SK-MEL-5 (cell line): ENCODE measurements at places on chromosomes 4 and X.

- DNase-seq, result no peak
Observed at GRCh38 chr4:83112678-83113428, 1.7 kb downstream of the PLAC8 start.

- no peak for DNase-seq
Observed at GRCh38 chrX:150410513-150410912, 47.4 kb downstream of the MAMLD1 start.

DNA sequence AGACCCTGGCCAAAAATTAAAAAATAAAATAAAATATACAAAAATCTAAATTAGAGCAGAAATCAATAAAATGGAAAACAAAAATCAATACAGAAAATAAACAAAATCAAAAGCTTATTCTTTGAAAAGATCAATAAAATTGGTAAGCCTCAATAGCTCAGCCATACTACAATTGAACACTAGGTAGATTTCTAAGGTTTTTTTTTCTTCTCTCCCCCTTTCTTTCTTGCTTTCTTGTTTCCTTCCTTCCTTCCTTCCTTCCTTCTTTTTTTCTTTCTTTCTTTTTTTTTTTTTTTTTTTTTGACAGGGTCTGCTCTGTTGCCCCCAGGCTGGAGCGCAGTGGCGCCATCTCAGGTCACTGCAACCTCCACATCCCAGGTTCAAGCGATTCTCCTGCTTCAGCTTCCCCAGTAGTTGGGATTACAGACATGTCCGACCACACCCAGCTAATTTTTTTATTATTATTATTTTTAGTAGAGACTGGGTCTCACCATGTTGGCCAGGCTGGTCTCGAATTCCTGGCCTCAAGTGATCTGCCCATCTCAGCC is 23.4 kb upstream of the PPP3CA start:
- peak; percentile 2 for DNase-seq

GRCh38 chr4:119932277-119932676 is 134.4 kb downstream of the MAD2L1 start:
- DNase-seq, result no peak

DNA sequence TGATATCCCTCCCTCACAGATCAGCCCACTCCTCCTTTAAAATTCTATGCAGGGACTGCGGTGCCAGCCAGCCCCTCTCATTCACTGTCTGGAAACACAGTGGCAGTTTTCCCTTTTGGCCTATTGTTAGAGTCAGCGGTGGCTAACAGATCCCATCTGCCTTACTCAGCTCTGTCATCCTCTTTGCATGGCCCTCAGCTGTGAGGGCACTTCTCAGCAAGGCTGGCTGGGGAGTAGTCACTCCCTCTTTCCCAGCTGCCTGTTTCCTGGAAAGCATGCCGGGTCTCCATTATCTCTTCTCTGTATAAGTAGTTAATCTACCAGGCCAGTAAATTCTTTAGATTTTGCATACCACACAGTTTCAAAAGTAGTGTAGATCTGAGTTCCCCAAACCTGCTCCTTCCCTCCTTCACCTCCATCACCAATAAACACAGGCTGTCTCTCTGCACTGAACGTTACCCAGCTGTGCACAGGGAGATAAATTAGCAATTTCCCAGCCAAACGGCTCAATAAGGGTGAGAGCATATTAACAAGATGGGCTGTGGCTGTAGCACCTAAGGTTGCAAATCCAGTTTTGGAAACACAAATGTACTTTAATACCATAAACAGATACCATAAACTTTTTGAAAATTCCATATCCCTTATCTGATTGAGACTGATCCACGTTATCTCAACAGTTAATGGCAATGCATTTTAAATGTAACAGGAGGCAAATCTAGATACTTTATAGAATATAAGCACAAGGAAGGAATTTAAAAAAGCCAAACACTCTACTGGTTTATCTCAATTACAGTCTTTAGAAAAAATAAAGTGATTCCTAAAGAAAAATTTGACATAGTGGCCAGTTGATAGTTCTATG is 229.3 kb downstream of the ANKRD50 start:
- DNase-seq, result no peak

DNA sequence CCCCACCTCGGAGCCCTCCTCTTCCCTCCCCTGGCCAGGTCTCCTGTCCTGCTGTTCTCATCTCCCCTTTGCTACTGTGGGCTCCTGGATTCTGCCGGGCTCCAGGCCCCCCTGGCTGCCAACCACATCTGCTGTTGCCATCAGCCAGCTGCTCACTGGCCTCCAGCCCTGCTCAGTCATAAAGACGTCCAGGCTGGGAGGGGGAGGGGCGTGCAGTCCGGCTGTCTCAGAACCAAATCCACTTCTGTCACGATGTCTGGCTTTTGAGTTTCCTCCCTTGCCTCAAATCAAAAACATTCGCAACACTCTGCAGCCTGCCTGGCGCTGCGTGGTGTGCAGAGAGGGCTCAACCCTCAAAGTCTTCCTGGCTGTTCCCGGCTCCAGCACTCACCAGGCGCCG is 7.1 kb downstream of the RASL11B start:
- DNase-seq, result no peak

- no peak for DNase-seq
Observed at GRCh38 chr4:1751919-1752283, 30.6 kb downstream of the TACC3 start.

- DNase-seq, result peak; percentile 16
Observed at GRCh38 chr4:82217986-82218715, 155.6 kb downstream of the HNRNPD start.

- DNase-seq, result peak; percentile 75
Observed at GRCh38 chrX:22666441-22666840, 333.3 kb upstream of the DDX53 start.

- DNase-seq, result peak; percentile 86
Observed at GRCh38 chrX:47581731-47582647, at the start of gene TIMP1. Gene TIMP1 (plus strand): TSS chrX:47582436. CDS start chrX:47583416, 980 bp downstream.

GRCh38 chrX:73916931-73917667 is 354.1 kb downstream of the CHIC1 start:
- DNase-seq, result peak; percentile 52

- no peak for DNase-seq
Observed at GRCh38 chr4:77505275-77505957, 100.2 kb upstream of the CXCL13 start.

- DNase-seq, result no peak
Observed at GRCh38 chr4:184768296-184768695, 34.4 kb upstream of the CENPU start.

- no peak for DNase-seq
Observed at GRCh38 chr4:6803246-6803645, 20.7 kb downstream of the KIAA0232 start.

DNA sequence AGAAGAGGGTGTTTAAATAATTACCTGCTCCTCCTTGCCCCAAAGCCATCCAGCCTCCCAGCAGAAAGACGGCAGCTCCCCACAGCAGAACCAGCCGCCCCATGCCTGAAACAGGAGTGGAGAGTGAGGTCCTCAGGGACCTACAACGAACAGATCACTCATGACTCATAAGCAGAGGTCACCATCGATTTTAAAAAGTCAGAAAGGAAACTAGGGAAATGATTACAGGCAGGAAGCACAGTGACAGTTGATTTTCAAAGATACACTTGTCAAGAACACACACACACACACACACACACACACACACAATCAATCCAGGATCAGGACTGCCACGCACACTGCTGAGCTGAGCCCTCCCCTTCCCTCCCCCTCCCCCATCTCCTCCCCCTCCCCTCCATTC is at the start of gene CRLF2:
Gene CRLF2 (minus strand): TSS at position 118 of the 400 bp plus-strand sequence. CDS start 15 bp downstream, at position 103.
- peak; percentile 29 for DNase-seq

GRCh38 chr4:114077610-114078009 is 98.2 kb upstream of the ARSJ start:
- peak; percentile 11 for DNase-seq

GRCh38 chr4:147599206-147599605 is 18.0 kb upstream of the TMEM184C start:
- no peak for DNase-seq

GRCh38 chrX:47706575-47706974 is 47.6 kb upstream of the UXT start:
- no peak for DNase-seq

DNA sequence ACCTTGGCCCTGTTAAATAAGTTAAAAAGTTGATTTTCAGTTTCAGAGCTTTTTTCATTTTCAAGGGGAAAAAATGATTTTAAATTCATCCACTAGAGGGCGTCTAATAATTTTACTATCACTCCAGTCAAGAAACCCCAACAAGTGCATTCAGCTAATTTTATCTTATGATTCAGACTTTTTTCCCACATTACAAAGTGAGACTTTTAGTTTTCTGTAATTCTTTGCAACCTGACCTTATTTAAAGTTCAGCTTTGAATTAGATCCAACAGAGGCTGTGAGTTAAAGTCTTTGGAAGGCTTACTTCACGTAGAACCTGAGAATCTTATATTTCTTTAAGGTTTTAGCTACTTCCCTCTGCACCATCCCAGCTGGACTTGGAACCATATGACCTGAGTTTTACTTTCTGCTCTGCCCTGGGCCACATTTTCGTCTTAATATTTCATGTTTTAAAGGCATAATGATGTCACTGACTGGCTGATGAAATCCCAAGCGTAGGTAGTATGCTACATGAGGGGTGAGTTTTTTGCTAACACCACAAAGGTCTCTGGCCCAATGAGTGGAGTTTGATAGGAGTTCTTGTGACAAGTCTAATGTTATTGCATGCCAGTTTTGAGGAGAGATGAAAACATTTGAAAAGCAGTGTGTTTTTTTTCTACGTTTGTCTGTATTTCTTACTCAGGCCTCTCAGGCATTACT is 7.2 kb downstream of the GNRHR start:
- peak; percentile 53 for DNase-seq

DNA sequence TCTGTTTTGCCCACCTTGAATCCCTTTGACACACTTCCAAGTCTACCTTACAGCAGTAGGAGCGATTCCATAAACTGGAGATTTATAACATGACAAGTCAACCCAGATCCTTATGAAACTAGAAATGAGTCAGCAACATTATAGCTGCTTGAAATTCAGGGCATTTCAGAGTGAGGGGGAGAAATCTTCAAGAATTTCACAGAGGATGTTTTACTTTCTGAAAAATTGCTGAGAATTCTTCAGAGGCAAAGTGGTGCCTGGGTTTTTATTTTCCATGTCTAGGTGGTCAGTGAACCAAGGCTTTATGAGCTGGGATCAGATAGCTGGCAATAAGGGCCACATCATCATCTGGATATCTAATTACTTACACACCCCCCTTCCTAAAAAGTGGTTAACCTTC is 119.8 kb downstream of the PPARGC1A start:
- DNase-seq, result no peak

DNA sequence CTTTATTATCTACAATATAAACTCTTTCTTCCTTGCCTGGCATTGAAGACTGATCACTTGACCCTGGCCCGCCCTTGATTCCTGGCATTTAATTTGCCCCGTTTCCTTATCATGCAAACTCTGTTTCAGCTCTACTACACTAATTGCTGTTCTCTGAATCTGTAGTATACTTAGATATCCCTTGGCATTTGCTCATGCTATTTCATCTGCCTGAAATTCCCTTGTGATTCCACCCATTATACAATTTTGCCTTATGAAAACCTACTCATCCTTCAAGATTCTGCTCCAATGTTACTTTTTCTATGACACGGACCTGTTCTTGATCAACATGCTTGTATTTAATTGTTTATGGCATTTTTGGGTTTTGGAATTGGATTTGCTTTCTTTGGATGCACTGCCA is 459.9 kb upstream of the AMOT start:
- DNase-seq, result no peak

- no peak for DNase-seq
Observed at GRCh38 chr4:146398896-146399445, 122.8 kb downstream of the SLC10A7 start.

DNA sequence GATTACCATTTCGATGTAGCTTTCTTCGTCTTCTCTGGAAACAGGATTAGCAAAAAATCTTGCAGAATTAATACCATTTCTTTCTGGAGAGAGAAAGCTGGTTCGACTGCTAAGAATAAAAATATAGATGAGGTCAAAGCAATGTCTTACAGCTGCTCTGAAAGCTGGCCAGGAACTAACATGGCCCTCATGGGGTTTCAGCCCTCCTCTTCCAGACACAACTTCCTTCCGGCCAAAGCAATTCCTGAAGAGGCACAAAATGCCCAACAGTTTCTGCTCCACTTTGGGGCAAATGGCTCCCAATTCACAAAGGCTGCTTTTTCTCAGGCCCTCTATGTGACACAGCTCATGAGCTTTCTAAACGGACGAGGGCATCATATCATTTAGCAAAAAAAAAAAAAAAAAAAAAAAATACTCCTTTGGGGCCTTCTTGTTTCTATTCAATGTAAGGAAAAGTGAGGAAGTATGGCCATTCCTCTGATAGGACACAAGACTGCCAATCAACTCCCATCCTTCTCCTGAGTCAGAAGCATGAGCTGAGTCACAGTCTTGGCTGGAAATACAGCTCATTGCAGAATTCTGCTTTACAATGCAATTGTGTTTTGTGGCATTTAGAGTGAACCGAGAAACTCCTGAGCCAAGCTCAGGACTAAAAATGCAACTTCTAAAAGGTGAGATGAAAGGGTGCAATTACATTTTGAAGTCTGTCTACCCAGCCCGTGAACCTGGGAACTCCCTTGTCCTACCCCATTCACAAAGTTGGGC is 42.7 kb upstream of the CTAG2 start:
- no peak for DNase-seq

DNA sequence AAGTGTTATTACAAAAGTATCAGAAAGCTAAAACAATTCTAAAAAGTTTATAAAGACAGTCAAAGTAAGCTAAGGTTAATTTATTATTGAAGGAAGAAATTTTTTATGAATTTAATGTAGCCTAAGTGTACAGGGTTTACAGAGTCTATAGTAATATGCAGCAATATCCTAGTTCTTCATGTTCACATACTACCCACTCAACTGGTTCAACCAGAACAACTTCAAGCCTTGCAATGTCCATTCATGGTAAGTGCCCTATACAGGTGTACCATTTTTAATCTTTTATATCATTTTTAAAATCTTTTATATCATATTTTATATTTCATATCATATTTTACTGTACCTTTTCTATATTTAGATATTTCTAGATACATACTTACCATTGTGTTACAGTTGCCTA is 34.3 kb downstream of the COL4A5 start:
- no peak for DNase-seq

GRCh38 chrX:152646961-152647360 is 9.3 kb downstream of the GABRQ start:
- DNase-seq, result no peak

DNA sequence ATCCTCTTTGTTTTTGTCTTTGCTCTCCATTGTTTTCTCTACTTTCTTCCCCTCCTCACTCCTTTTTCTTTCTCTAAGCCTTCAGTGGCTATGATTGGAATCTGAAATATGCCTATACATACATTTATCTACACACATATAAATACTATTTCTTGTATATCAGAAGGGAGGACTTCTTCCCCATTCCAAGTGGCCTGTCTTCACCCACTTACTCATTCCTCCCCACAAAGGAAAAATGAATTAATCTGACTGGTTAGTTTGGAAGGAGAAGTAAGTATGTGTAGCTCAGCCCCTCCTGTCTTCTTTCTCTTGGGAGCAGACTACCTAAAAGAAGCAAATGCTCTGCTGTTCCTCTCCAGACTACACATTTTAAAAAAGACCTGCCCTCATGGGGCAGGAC is 17.7 kb downstream of the GUCY2F start:
- DNase-seq, result no peak

GRCh38 chrX:154981116-154981411 is 41.5 kb downstream of the F8 start:
- no peak for DNase-seq

- DNase-seq, result no peak
Observed at GRCh38 chr4:180696460-180697092, 1546.6 kb upstream of the TENM3 start.

GRCh38 chr4:168740691-168741090 is 243.8 kb downstream of the PALLD start:
- DNase-seq, result no peak

- no peak for DNase-seq
Observed at GRCh38 chr4:60452266-60452665, 747.9 kb upstream of the ADGRL3 start.
